ENCODE measurements at places on chromosomes 4 and X. TPM values are rescaled to one million over a fixed set of nuclear protein-coding genes. Genes with fewer than 3 reads are reported as not detected.

DNA sequence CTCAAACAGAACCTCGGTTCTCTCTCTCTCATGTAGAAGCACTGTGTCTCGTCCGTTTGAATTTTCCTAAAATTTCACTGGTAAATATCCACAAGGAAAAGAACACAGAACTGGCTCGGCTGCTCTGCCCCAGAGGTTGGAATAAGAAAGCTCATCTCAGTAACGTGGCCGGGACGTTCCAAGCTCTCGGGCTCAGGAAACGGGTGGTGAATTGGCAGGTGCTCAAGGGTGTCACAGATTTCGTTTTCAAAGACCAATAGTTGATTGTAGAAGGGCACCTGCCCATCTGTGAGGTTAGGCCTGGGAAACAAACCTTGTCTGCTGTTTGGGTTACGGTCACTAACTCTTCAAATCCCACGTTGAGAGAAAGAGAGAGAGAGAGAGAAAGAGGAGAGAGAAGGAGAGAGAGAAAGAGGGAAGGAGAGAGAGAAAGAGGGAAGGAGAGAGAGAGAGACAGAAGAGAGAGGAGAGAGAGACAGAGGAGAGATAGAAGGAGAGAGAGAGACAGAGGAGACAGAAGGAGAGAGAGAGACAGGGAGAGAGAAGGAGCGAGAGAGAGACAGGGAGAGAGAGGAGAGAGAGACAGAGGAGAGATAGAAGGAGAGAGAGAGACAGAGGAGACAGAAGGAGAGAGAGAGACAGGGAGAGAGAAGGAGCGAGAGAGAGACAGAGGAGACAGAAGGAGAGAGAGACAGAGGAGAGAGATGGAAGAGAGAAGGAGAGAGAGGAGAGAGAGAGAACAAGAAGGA, 106.6 kb downstream of the CRLF2 start:
- no peaks in the 10 kb centered on the region for H3K4me1 ChIP-seq
- H3K36me3 ChIP-seq, result peaks cover 2% of the 10 kb centered on the region
- H3K27ac ChIP-seq, result no peak overlapping the region
- no peak overlapping the region for H3K4me3 ChIP-seq
- no peak for DNase-seq

DNA sequence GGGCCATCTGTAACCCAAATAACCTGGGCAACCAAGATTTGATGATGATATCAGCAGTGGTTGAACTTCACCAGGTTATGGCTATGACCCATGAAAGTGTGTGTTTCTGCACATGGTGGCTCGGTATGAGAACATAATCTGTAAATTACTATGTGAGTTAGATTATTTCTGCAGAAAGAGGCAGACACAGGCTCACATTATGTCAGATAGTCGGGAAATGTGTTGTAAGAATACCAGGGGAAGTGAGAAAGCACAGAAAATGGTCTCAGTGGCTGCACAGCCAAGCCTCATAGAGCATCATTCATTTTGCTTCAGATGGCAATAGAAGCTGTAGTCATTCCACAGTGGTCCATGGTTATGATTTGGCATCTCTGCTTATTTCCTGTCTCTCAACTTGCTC, 63.0 kb upstream of the RBPJ start:
- no peak overlapping the region for H3K27ac ChIP-seq
- H3K4me3 ChIP-seq, result no peak overlapping the region

GRCh38 chrX:100435726-100436125, 25.7 kb upstream of the PCDH19 start:
- no peaks in the 10 kb centered on the region for H3K4me1 ChIP-seq
- no peaks in the 10 kb centered on the region for H3K36me3 ChIP-seq
- DNase-seq, result no peak
- no peak overlapping the region for H3K4me3 ChIP-seq

DNA sequence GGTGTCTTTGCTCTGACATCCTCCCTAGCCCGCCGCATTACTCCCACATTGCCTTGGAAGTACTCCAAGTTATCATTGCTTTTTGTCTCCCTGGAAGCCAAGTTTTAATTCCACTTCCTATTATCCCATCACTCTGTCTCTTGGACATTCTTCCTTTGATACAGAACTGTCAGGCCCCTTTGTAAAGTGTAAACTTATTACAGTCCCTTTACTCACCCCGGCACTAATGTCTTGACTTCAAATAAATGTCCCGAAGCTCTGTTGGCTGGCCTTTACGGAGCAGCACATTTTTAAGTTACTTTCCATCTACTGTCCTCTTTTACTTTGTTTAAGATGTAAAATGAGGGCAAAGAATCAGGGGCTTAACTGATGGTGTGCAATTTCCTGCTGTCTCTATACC, 223.5 kb upstream of the IGFBP7 start:
- H3K4me3 ChIP-seq, result no peak overlapping the region
- H3K36me3 ChIP-seq, result no peaks in the 10 kb centered on the region
- H3K27me3 ChIP-seq, result peaks cover 20% of the 10 kb centered on the region
- no peak overlapping the region for H3K27ac ChIP-seq

- no peak overlapping the region for H3K27ac ChIP-seq
- no peaks in the 10 kb centered on the region for H3K36me3 ChIP-seq
- no peaks in the 10 kb centered on the region for H3K27me3 ChIP-seq
- no peak for DNase-seq
- no peak overlapping the region for H3K4me3 ChIP-seq
- peaks cover 17% of the 10 kb centered on the region for H3K4me1 ChIP-seq
Measured at GRCh38 chr4:141078871-141079270, 54.4 kb downstream of the RNF150 start.

DNA sequence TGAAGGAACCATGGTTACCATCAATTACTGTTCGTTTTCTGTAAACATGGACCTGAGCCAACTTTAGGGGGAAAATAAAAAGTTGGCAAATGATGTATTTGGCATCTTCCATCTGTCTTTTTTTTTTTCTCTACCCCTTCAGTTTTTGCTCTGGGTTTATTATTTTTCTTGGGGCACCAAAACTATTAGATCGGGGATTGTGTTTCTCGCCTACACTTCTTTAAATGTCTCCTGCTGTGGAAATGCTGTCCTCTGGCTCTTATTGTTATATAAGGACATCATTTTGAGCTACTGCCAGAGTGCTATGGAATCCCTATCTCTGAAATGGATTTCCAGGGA, 234.0 kb upstream of the SLIT2 start:
- peaks cover 34% of the 10 kb centered on the region for H3K4me1 ChIP-seq
- no peak overlapping the region for H3K4me3 ChIP-seq
- peak overlapping the region; percentile 74 for H3K27ac ChIP-seq
- DNase-seq, result no peak
- H3K36me3 ChIP-seq, result no peaks in the 10 kb centered on the region

DNA sequence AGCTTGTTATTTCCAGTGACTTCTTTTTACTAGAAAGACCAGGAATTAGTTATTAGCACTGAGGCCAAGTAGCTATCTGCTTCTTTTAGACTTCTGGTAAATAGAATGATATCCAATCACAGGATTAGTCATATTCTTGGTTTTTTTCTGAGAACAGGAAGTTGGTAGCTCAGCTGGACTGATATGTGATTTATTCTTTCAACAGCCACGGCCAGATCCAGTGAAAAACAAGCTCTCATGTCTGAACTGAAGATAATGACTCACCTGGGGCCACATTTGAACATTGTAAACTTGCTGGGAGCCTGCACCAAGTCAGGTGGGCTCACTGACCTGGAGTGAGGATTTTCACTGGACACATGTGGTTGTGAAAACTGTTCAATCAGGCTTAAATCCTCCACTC, 48.6 kb downstream of the PDGFRA start:
- no peak for DNase-seq
- H3K4me3 ChIP-seq, result no peak overlapping the region
- H3K36me3 ChIP-seq, result peaks cover 37% of the 10 kb centered on the region
- H3K27ac ChIP-seq, result peak overlapping the region; percentile 90

GRCh38 chr4:69860052-69860451, at the start of gene SULT1E1:
TSS of gene SULT1E1 (minus strand) at chr4:69860145. CDS start at chr4:69857644, 2,501 bp downstream.
- H3K4me1 ChIP-seq, result no peaks in the 10 kb centered on the region
- no peak within 1 kb of the TSS for H3K27ac ChIP-seq
- H3K36me3 ChIP-seq, result no peaks in the 10 kb centered on the region
- no peaks in the 10 kb centered on the region for H3K27me3 ChIP-seq
- no peak for DNase-seq
- H3K4me3 ChIP-seq, result no peak within 1 kb of the TSS

DNA sequence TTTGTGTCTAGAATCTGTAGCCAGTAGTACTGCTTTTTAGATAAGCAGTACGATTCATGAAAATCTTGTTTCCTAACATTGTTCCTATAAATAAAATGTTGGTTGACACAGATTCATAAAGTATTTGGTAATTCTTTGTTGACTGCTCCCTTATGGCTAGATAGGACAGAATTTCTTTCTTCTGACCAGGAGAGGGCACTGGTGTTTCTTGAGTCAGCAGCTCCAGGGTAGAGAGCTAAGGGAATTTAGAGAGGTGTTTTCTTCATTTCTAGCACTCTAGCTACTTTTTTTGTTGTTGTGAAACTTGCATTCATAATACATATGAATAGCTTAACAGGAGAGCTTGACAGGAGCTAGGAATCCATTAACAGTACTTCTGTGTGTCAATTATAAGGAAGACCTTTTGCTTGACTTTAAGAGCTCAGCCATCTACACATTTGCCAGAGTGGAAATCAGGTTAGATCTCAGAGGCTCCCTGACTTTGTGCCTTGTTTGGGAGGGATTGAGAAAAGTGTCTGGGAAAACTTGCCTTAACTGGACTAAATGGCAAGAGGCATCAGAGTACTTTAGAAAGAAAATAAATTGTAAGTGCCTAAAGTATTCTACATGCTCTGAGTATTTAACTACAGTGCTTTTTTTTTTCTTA, 756.1 kb downstream of the SH3BGRL start:
- H3K27me3 ChIP-seq, result no peaks in the 10 kb centered on the region
- H3K27ac ChIP-seq, result no peak overlapping the region
- no peaks in the 10 kb centered on the region for H3K4me1 ChIP-seq

GRCh38 chr4:9970399-9971011, 50.8 kb downstream of the SLC2A9 start:
- H3K4me3 ChIP-seq, result no peak overlapping the region
- H3K27ac ChIP-seq, result no peak overlapping the region
- no peaks in the 10 kb centered on the region for H3K36me3 ChIP-seq
- no peaks in the 10 kb centered on the region for H3K4me1 ChIP-seq
- DNase-seq, result no peak

GRCh38 chrX:39175418-39176057, 374.3 kb downstream of the MID1IP1 start:
- no peak for DNase-seq
- H3K4me1 ChIP-seq, result no peaks in the 10 kb centered on the region
- H3K36me3 ChIP-seq, result no peaks in the 10 kb centered on the region
- no peak overlapping the region for H3K4me3 ChIP-seq
- H3K27me3 ChIP-seq, result peaks cover 11% of the 10 kb centered on the region

DNA sequence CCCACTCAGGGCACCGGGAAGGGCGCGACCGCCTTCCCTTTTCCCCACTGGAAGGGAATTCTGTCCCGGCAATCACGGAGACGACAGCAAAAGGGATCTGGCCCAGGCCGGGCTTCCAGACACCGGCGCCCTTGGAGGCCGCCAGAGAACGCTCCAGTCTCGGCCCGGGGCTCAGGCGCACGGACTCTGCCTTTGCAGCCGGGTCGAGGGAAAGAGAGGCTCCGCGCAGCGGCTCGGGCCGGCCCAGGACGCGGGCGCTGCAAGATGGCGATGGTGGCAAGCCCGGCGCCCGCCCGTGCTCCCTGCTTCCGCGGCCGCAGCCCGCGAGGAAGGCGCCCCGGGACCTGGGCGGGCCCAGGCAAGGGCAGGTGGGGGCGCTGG, 1.1 kb downstream of the CTBP1 start:
- peaks cover 14% of the 10 kb centered on the region for H3K36me3 ChIP-seq
- H3K27ac ChIP-seq, result peak overlapping the region; percentile 41
- H3K4me1 ChIP-seq, result peaks cover 49% of the 10 kb centered on the region
- no peaks in the 10 kb centered on the region for H3K27me3 ChIP-seq
- DNase-seq, result peak; percentile 79
- H3K4me3 ChIP-seq, result peak overlapping the region; percentile 79

DNA sequence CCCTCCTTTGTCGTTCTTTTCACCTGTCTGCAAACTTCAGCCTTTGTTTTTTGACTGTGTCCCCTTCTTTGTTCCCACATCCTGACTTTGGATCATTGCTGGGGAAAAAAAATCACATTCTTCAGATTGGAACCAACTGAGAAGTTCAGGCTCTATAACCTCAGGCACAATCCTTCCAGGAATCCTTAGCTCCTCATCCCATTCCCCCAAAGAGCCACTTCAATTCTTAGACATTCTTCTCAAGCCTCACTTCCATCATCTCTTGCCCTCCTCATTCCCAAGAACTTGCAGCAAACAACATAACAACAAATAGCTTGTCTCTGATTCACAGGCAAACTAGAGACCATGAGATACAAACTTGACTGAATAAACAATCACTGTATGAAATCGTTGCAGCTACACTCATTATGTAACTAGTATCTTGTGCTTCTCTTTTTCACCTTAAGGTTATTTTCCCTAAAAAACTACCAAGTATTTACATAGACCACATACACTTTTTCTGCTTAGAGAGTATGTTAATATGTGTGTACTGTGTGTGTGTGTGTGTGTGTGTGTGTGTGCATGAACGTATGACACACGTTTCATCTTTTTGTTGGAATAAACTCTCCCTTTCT, 26.4 kb upstream of the PGM2 start:
- DNase-seq, result no peak
- no peaks in the 10 kb centered on the region for H3K27me3 ChIP-seq
- peaks cover 3% of the 10 kb centered on the region for H3K4me1 ChIP-seq
- H3K27ac ChIP-seq, result no peak overlapping the region
- H3K36me3 ChIP-seq, result no peaks in the 10 kb centered on the region

GRCh38 chr4:11152684-11153083, 276.0 kb downstream of the HS3ST1 start:
- H3K27ac ChIP-seq, result no peak overlapping the region
- DNase-seq, result no peak
- no peaks in the 10 kb centered on the region for H3K4me1 ChIP-seq
- H3K27me3 ChIP-seq, result no peaks in the 10 kb centered on the region
- H3K36me3 ChIP-seq, result no peaks in the 10 kb centered on the region

Gene RNF175
- 0.62 TPM for total RNA-seq

- no peaks in the 10 kb centered on the region for H3K27me3 ChIP-seq
- peaks cover 15% of the 10 kb centered on the region for H3K4me1 ChIP-seq
- no peak overlapping the region for H3K27ac ChIP-seq
- DNase-seq, result no peak
- H3K36me3 ChIP-seq, result no peaks in the 10 kb centered on the region
Measured at GRCh38 chr4:126954537-126955291, 678.0 kb upstream of the INTU start.

- DNase-seq, result no peak
- H3K4me1 ChIP-seq, result peaks cover 92% of the 10 kb centered on the region
- no peak overlapping the region for H3K4me3 ChIP-seq
- H3K27me3 ChIP-seq, result no peaks in the 10 kb centered on the region
Measured at GRCh38 chr4:128565565-128566186, 243.8 kb upstream of the JADE1 start.

Gene USP26
- not detected for total RNA-seq

Gene PHOX2B
- not detected for total RNA-seq

Gene PAGE1
- not detected for total RNA-seq

- H3K36me3 ChIP-seq, result no peaks in the 10 kb centered on the region
- H3K4me3 ChIP-seq, result no peak overlapping the region
- H3K27me3 ChIP-seq, result peaks cover 13% of the 10 kb centered on the region
- no peaks in the 10 kb centered on the region for H3K4me1 ChIP-seq
Measured at GRCh38 chr4:155026715-155027114, 181.7 kb upstream of the NPY2R start.

DNA sequence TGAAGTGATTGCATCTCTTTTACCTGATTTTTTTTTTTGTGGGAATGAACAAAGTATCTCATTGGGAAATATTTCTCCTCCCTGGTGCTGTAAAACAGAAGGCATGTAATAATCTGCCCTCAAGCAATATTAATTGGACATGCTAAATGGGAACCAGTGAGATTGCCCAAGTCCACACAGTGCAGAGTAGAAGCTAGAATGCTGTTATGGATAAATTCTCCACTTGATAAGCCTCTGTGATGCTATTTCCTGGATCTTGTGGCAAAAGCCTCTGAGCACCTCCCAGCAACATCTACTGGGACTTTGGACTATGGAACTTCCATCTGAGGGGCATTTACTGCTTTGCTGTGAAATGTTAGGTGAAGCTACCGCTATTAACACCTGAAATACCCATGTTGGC, 46.9 kb upstream of the YTHDC1 start:
- no peaks in the 10 kb centered on the region for H3K4me1 ChIP-seq
- no peak overlapping the region for H3K4me3 ChIP-seq
- no peaks in the 10 kb centered on the region for H3K36me3 ChIP-seq
- no peak overlapping the region for H3K27ac ChIP-seq

Measured in chondrocyte (in vitro differentiated cells).